ENCODE measurements at places on chromosomes 3 and 15. TPM values are rescaled to one million over a fixed set of nuclear protein-coding genes. Genes with fewer than 3 reads are reported as not detected.

The PRTG gene
- 7.2 TPM for total RNA-seq

The GREM1 gene
- total RNA-seq: 2.8 TPM

The PLA2G4E gene
- total RNA-seq: not detected

The FMN1 gene
- 4.7 TPM for total RNA-seq

The GPR62 gene
- total RNA-seq: 0.31 TPM

The ITIH4 gene
- total RNA-seq: 17.8 TPM

The FBXO40 gene
- total RNA-seq: not detected

The ALPK3 gene
- total RNA-seq: 1.6 TPM

The PDCD10 gene
- total RNA-seq: 70.7 TPM

The CTDSPL2 gene
- 135 TPM for total RNA-seq

The FBLN2 gene
- 4.1 TPM for total RNA-seq

The ATP13A4 gene
- 22.2 TPM for total RNA-seq

The PSMD2 gene
- 260 TPM for total RNA-seq

The ZFYVE19 gene
- total RNA-seq: 22.5 TPM

The MME gene
- 5.9 TPM for total RNA-seq

The THSD4 gene
- 0.94 TPM for total RNA-seq
